ENCODE measurements at places on chromosomes 3 and 15.

DNA sequence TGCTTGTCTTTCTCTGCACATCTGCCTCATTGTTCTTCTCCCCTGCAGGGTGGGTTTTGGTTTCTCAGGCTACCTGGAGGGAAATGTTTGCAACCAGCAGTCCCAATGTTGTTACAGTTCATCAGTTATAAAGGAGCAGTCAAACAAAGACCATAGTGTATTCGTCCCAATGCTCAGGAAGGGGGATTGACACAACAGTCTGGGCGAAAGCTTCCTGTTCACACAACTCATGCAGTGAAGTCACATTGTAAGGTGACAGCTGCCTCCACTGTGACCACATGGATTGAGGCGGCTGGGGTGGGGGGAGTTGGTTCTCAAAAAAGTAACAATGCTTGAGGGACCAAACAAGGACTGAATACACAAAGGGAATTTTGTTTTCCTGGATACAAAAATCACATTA lies 28.8 kb upstream of the TF start:
- no peak for DNase-seq

DNA sequence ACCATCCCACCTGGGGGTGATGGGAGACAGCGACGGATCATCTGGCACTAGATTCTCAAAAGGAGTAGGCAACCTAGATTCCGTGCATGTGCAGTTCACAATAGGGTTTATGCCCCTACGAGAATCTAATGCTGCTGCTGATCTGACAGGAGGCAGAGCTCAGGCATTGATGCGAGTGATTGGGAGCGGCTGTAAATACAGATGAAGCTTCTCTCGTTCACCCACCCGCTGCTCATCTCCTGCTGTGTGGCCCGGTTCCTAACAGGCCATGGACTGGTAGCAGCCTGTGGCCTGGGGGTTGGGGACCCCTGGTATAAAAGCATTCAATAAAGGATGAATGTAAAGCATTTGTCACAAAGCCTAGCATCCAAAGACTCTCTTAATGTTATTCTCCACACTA lies 126.8 kb downstream of the FRMD4B start:
- no peak for DNase-seq

- DNase-seq: no peak
These were observed 109.2 kb downstream of the APBA2 start for GRCh38 chr15:28994831-28995596.

DNA sequence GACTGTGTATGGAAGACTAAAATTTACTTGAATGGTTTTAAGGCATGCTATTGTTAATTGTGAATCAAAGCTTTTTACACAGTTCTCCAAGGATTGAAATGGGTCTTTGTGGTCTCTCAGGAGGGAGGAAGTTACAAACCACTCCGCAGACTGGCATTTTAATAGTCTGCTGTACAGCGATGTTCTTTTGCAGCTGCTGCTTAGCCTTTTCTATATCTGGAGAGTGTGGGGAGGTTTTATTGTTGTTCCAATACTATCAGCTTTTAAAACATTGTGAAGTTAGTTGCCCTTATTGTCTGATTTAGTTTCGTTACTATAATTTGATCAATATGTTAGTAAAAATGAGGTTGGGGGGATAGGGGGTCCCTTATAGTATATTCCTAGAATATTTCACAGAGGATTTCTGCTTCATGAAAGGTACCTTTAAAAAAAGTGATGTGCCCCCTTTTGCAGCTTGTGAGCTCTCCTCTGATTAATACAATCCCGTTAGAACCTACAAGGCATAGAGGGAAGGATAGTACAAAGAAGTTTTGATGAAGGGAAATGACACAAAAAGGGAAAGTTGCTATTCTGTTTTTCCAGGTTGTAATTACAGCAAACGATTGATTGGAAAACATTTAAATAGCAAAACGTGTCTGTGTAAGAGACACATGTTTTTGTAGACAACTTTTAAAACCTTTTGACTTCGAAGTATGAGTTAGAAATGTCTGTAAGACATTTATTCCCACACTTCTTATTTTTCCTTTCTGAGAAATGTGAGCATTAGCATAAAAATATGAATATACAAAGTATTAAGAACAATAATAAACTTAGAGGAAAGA lies 158.3 kb upstream of the CGNL1 start:
- no peak for DNase-seq
